ENCODE measurements at places on chromosomes 4 and X.

DNA sequence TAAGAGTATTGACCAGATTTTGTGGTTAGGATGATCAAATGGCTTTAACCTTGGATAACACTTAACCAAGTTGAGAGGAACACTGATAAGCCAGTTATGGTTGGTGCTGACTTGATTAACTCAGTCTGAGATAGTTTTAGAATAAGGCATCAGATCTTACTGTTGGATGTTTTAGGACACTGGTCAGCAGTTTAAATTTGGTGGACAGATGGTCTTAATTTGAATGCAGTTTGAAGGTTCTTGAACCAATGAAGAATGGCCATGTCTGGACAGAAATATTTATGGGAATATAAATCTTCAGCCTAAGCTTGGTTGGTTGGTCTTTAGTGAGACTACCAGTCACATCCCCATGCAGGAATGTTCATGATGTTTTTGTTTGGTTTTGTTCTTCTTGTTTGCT, 2.6 kb upstream of the GIMD1 start:
- DNase-seq, result no peak

DNA sequence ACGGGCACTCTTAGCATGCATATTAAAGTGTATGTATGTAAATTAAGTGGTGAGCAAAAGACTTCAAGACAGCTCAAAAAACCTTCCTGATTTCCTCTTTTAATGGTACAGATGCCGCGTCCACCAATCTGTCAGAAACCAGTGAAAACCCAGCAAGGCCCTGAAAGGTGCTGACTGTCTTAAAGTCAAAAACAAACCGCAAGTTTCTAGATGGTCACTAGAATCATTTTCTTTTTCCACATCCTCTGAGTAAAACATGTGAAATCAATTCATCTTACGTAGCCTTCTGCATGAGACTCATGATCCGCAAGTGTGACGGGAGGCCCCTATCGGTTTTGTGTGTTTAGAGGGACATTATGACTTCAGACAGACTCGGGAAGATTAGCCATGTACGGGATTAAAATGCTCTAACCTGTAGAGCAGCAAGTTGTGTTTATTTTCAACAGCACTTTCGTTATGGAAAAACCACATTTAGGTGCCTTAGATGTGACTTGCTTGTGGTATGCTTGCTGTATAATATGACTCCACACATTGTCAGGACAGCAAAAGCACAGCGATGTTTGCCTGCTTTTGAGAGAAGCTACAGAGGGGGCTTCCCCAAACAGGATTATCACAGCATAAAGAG, 88.2 kb upstream of the STS start:
- no peak for DNase-seq

- no peak for DNase-seq
These were observed 737.0 kb downstream of the RAB28 start for GRCh38 chr4:12747154-12747553.

DNA sequence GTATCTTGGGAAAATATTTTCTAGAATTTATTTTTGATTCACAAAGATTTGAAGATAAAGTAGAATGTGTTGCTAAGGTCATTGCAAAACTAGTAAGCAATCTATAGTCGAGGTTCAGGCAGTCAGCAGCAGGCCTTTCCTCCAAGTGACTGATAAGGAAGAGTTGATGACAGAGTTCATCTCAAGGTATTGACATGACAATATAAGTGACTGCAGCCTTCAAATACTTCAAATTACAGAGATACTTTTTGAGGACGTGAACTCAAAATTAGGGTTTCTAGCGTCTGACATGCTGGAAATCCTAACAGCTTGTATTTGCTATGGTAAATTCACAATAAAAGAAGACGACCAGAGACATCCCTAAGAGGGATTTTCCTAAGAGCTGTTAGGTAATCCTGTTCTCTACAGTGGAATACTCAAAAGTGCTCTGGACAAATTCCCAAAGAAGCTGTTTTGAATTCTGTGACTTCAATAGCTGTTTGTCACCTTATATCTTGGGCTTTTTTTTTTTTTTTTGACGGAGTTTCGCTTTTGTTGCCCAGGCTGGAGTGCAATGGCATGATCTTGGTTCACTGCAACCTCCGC, 7.4 kb downstream of the ARHGAP10 start:
- no peak for DNase-seq

GRCh38 chrX:150907474-150907873, 9.0 kb upstream of the CD99L2 start:
- no peak for DNase-seq

GRCh38 chrX:153468008-153468580, 2.3 kb downstream of the HAUS7 start:
- DNase-seq, result no peak

- no peak for DNase-seq
These were observed 120.1 kb downstream of the PTTG2 start for GRCh38 chr4:38080061-38080974.

GRCh38 chr4:42574870-42575430, 82.0 kb downstream of the ATP8A1 start:
- DNase-seq, result no peak

DNA sequence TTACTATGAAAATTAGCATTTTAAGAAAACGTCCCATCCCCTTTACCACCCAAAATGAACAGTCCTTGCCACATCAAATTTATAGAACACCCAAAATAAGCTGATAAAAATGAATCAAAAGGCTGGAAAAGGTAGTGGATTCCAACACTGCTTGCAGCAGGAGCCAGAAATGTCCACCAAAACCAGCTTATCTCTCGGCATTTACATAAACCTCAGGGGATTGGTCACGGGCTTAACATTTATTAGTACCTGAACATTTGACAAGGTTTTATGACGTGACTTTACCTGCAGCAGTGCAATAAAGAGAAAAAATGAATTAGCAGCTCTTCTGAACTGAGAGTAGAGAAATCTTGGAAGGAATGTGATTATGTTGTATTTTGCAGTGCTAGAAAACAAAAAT, 31.6 kb downstream of the ATP8A1 start:
- no peak for DNase-seq

- no peak for DNase-seq
These were observed 37.3 kb upstream of the IGFBP7 start for GRCh38 chr4:57147335-57148060.

- DNase-seq, result no peak
These were observed 143.8 kb downstream of the ANAPC10 start for GRCh38 chr4:144954230-144954629.

- no peak for DNase-seq
These were observed 406.2 kb downstream of the MAPK10 start for GRCh38 chr4:85953651-85954018.

DNA sequence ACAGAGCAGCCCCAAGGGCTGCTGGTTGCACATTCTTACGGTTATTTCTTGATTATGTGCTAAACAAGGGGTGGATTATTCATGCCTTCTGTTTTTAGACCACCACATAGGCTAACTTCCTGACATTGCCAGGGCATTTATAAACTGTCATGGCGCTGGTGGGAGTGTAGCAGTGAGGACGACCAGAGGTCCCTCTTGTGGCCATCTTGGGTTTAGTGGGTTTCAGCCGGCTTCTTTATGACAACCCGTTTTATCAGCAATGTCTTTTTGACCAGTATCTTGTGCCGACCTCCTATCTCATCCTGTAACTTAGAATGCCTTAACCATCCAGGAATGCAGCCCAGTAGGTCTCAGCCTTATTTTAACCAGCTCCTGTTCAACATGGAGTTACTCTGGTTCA, 212.4 kb upstream of the GRID2 start:
- no peak for DNase-seq

DNA sequence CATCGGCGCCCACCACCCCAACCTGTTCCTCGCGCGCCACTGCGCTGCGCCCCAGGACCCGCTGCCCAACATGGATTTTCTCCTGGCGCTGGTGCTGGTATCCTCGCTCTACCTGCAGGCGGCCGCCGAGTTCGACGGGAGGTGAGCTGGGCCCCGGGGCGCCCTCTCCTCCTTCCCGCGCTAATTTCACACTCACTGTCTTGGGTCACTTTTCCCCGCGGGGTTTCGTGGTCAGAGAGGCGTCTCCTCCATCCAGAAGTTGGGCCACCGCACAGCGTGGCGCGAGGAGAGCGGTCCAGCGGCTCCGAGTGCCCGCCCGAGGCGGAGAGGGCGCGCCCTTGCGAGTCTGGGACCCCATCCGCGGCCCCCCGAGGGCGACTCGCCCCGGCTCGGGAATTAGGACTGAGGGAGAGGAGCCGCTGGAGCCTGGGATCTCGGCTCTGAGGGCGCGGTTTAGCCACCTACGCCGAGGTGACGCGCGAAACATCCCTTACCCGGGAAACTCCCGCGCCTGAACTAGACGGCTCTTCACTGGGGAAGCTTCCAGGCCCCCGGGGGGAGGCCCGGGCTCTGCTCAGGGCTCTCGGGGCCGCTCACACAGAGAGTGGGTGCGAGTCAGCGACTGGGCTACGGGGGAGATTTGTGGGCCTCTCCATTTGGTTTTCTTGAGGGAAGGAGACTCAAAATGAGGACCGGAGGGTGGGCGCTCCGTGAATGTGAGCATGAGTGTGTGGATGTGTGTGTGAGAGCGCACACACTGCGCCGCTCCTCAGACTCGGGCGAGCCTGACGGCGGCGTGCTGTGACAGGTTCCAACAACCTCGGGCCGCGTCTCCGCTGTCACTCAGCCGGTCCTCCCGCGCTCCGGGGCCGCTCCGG, 551 bp downstream of the NPNT start:
- DNase-seq, result no peak

DNA sequence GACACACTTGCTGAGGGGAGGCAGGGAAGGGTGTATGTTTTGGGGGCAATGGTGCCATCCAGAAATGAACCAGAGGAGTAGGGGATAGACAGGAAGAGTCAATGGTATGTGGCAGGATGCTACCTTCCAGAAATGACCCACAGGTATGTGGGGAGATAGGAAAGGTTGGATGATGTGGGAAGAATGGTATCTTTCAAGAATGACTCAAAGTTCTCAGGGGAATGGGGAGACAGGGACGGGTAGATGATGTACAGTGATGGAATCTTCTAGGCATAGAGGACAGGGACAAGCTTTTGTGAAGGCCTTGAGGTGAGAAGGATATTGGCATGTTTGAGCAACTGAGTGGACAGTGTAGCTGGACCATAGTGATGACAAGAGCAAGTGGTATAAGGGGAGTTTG, 64.9 kb downstream of the MAOA start:
- DNase-seq, result no peak

DNA sequence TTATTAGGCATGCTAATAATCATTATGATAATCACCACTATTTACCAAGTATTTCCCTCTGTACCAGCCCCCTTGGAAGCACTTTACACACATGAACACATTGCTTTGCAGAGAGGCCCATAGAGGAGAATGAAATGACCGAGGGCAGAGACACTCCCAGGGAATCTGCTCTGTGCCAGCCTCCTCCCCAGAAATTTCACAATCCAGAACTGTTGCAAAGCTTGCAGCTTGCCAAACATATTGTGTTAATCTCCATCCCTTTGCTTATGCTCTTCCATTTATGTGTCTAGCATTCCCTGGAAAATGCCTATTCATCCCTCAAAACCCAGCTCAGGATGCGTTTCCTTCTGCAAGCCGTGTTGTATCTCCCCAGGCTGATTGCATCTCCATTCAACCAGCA, 37.8 kb downstream of the CYTL1 start:
- peak; percentile 64 for DNase-seq

GRCh38 chr4:150297861-150298474, 219.7 kb downstream of the DCLK2 start:
- DNase-seq, result peak; percentile 64

GRCh38 chr4:73036123-73036522, 33.4 kb downstream of the COX18 start:
- no peak for DNase-seq

- DNase-seq, result no peak
These were observed 494.6 kb upstream of the ATOH1 start for GRCh38 chr4:93334003-93334402.

Data from fibroblast of the conjunctiva (primary cell).